ENCODE measurements at places on chromosomes 11 and 22.

DNA sequence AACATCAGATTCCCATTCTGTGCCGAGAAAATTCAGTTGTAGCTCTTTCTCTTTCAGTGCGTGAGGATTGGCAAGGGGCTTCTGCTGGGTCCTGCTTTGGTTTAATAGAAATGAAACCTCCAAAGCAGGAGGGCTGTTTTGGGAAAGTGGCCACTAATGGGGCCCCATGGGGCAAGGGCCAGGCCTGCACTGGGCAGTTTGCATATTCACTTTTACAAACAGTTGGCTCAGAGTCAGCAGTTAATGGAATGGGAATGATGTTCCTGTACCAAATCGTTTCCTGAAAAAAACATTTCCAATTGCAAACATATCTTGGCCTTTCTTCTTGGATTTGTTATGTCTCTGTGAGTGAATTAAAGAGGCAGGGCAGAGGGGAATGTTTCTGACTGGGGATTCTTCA, 92.1 kb downstream of the PARVA start:
- DNase-seq, result no peak

GRCh38 chr22:38843201-38843656, 599 bp downstream of the NPTXR start:
- DNase-seq, result peak; percentile 42

DNA sequence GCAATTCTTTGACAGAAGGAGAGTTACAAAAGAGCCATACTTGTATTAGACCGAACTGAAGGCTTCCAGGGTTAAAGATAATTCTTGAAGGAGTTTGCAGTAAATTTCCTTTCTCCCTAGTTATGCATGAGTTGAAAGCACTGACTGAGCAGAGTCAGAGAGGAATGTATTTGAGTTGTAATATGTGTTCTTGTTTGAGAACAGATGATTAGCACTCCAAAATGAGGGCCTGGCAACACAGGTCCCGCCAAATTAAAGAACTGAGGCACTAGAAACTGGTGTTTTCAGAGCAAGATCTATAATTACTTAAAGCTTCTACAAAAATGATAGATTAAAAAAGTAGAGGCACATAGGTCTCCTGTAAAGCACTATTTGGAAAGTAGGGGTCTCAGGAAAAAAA, 970.4 kb downstream of the OPCML start:
- DNase-seq, result no peak

GRCh38 chr22:27068121-27068520, 410.7 kb downstream of the MIAT start:
- DNase-seq, result no peak

- DNase-seq, result no peak
Measured at GRCh38 chr11:119666061-119666460, 62.9 kb downstream of the NECTIN1 start.

- no peak for DNase-seq
Measured at GRCh38 chr22:21593406-21594232, 26.1 kb downstream of the UBE2L3 start.

DNA sequence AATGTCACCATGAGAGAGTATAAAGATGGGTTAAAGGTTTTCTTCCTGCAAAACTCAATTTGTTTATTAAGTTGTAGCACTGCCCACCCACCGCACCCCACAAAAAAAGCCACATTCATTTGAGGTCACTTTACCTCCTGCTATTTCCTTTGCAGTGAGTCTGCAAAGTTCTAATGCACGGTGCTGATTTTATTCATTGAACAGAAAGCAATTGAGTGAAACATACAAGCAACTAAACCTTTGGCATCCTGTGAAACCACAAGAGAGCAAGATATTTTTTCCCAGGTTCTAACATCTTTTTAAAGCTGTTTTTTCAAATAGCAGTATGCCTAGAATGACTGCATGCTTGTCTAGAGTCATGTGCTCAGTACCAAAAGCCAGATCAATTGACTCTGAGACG, 39.0 kb downstream of the RRAS2 start:
- no peak for DNase-seq

- DNase-seq, result no peak
Measured at GRCh38 chr11:19953909-19954308, 206.4 kb downstream of the DBX1 start.

- DNase-seq, result no peak
Measured at GRCh38 chr11:92653454-92653853, 316.0 kb upstream of the MTNR1B start.

DNA sequence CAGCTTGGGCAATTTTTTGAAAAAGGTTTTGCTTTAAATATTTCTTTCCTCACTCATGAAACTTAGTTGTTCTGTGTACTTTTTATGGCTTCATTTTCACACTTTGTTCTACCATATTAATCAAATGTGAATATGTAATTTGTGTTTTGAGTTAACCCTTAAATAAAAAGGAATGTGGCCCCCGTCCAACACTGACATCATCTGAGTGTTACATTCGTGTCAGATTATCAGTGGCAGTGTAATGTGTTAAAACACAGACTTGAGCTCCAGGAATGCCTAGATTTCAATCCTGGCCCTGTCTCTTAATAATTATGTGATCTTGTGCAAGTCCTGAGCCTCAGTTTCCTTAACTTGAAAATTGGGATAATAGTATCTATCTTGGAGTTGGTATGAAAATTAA, 5.6 kb downstream of the RTN3 start:
- no peak for DNase-seq

DNA sequence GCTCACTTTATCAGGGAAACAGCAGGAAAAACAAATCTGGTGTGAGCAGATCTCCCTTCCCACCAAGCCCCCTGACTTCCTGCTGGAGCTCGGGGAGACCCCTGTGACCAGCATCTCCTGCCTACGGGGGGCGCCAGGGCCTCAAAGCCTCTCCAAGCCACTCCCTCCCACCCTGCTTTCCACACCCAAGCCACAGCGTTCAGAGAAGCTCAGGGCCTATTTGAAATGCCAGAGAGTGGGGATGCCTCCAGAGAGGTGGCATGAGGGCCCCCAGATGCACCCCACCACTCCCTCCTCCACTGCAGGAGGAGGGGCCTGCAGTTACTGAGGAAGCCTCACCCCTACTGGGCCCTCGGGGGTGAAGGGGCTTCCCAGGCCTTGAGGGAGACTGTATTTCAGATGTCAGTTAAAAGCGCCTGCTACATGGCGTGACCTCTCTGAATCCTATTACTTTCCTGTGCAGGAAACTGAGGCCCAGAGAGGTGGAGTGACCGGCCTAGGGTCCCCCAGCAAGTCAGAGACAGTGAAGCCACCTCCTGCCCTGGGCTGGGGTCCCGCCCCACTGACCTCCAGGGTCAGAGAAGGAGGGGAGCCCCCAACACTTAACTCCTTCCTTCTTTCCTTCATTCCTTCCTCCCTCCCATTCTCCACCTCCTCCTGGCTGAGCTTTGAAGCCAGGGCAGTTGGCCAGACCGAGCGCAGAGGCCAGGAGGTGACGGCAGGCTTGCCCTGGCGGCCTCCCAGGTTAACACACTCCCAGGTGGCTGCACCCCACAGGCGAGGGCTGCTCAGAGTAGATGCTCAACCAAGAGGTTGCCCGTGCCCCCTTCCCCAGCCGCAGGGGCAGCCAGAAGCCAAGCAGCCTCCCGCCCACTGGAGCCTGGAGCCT, 6.0 kb upstream of the CDKN1C start:
- DNase-seq, result peak; percentile 63

DNA sequence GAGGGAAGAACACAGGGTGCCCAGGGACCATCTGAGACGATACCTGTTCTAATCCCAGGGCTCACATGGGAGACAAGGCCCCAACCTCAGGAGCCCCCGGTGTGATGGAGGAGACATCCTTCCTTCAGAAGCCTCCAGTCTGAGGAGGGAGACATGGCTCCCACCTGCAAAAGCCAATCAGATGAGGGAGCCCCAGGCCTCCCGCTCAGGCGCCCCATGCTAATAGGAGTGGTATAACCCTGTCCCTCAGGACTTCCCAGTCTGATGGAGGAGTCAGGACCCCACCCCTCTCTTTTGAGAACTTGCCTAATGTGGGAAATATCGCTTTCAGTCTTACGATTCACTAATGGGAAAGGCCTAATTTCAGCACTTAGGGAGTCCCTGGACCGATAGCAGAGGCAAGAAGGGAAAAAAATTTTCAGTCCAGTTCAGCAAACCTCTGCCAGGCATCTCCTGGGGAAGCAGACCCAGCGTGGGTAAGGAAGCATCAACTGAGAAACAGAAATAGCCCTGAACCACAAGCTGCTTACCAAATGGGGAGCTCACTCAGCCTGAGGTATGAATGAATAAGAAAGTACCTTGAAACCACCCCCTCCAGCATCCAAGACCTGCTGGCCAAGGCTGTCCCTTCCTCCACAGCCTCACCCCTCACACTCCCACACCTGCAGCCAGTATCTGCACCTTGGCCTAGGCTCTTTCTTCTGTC, 5.9 kb downstream of the ARRB1 start:
- DNase-seq, result peak; percentile 12

GRCh38 chr22:44750481-44750880, 1.9 kb upstream of the ARHGAP8 start:
- DNase-seq, result no peak

DNA sequence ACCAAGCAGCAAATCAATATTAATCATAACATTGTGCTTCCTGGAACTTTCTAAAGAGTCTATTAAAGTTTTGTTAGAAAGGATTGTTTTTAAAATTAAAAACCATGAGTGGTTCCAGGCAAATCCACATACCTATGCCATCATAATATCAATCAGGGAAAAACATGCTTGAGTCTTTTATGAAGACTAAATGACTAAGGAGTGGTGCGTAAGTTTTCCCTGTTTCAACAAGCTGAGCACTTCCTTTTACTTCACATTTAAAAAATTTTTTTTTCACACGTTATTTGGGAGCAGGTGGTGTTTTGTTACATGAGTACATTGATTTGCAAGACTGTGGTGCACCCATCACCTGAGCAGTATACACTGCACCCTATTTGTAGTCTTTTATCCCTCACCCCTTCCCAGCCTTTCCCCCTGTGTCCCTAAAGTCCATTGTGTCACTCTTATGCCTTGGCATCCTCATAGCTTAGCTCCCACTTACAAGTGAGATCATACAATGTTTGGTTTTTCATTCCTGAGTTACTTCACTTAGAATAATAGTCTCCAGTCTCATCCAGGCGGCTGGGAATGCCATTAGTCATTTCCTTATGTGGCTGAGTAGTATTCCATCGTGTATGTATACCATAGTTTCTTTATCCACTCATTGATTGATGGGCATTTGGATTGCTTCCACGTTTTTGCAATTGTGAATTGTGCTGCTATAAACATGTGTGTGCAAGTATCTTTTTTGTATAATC, 1190.3 kb upstream of the RAG2 start:
- no peak for DNase-seq

DNA sequence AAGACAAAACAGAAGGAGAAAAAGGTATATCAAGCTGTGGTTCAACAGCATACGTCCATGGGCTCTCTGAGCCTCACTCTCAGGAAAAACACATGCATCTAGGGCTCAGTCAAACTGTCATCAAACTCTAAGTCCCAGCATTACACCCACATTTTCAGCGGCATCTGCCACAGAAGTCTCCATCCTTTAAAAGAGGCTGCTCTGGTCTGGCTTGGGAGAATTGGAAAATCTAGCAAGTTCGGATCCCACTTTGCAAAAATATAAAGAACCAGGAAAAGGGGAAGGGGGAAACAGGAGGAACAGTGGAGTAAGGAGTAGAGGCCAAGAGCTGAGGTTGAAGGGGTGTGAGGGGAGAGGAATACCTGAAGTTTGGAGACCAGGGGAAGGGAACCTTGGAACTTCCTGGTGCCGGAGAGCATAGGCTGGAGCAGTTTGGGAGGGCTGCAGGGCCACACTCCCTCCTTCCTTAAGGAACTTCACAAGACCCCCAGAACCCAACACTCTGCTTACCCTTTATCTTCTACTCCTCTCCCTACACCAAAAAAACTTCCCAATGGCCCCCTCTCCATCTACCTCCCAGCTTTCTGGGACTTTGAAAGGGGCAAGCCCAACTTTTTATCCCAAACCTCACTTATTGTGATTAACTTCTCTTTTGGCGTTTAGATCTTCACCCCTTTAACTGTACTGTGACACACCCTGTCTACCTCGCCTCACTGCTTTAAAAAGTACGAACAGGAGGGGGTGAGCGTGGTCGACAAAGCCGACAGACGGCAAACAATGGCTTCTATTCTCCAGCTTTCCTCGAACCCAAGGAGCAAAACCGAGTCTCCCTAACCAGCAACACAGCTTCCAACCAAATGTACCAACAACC, 4.0 kb downstream of the PAX6 start:
- no peak for DNase-seq

DNA sequence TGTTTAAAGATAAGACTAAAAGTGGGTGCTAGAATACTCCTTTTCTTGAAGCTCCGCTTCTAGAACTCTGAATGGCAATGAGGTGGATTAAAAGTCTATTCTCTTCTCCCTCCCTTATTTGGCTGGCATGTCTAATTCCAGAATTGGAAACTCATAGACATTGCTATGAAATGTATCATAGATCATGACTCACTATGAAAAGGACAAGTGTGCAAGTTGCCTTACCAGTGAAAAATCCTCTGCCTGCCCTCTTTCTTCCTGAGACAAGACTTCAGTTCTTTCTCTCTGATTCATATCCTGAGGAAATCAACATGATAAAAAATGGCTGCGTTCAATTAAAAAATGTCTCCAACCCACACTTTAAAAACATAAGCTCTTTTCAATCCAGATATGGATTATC, 73.2 kb upstream of the BLID start:
- DNase-seq, result no peak

DNA sequence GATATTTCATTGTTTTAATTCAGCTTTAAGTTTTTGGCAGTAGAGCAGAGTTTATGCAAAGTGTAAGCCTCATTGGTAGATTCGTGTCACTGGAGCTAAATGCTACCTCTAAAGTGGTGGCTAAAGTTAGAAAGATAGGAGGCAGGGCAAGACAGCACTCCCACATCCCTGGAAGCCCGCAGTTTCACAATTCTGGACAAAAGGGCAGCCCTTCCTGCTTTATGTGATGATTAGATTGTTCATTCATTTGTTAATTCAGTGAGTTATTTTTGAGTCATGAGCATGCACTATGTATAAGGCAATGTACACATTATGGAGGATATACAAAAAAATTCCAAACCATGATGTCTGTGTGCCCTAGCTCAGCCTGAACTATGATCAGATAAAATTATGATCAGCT, 52.1 kb upstream of the EIF3M start:
- no peak for DNase-seq

GRCh38 chr11:698493-699115, 3.0 kb downstream of the TMEM80 start:
- DNase-seq, result no peak

DNA sequence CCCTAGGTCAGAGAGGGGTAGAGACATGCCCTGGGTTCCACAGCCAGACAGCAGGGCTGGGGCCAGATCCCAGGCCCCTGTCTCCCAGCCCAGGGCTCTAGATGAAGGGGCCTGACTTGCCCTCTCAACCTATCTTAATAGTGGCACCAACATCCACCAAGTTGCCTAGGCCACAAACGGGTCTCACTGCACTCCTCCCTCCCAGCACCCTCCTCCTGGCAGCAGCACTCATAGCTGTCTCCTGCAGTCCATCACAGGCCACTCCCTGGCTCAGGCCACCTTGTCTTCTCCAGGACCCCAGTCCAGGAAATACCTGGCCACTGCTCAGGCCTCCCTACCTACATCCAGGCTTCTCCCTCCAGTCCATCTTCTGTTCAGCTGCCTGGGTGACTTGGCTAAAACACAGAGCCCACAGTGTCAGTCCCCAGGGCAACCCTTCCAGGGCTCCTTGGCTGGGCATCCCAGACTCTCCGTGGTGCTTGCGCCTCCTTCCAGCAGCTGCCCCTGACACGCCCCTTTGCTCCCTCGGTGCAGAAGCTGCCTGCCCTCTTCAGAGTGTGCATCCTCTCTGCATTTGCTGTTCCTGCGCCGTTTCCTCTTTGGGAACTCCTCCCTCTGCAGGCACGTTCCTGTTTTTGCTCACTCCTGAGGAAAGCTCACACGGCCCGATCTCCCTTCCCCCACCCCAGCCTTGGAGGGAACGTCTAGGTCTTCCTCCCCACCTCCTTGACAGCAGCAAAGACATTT, 40.5 kb downstream of the LRRC32 start:
- DNase-seq, result no peak

GRCh38 chr11:79116600-79116999, 324.2 kb downstream of the TENM4 start:
- DNase-seq, result no peak

All from D721Med (cell line).